Activated CD8-positive, alpha-beta memory T cell treated with anti-CD3 and anti-CD28 coated beads for 1 hour (primary cell): ENCODE measurements at places on chromosomes 4 and X.

DNA sequence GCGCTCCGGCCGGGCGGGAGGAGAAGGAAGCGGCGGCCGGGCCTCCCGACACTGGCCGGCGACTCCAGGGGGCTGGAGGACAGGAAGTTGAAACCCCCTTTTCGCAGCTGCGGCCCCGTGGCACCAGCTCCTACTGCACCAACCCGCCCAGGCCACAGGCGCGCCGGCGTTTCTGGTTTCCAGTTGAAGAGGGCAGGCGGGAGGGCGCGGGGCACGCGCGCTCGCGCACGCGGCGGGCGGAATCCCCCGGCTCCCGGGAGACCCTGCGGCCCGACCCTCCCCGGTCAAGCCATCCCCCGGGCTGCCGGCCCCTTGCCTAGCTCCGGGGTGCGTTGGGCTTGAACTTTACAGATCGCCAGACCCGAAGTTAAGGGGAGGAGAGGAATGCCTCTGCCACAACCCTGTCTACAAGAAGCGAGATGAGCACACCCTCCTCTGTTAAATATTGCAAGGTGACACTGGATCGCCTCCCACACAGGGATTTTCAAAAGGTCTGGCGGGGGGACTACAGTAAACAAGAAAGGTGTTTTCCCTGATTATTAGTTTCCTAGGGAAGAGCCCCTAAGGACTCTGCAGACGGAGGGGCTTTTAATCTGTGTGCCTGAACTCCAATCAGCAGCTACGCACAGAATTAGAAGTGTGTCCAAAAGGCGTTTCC, 1.4 kb downstream of the ELOVL6 start:
- DNase-seq = no peak

GRCh38 chr4:11748164-11748872, 319.6 kb upstream of the HS3ST1 start:
- DNase-seq = no peak

DNA sequence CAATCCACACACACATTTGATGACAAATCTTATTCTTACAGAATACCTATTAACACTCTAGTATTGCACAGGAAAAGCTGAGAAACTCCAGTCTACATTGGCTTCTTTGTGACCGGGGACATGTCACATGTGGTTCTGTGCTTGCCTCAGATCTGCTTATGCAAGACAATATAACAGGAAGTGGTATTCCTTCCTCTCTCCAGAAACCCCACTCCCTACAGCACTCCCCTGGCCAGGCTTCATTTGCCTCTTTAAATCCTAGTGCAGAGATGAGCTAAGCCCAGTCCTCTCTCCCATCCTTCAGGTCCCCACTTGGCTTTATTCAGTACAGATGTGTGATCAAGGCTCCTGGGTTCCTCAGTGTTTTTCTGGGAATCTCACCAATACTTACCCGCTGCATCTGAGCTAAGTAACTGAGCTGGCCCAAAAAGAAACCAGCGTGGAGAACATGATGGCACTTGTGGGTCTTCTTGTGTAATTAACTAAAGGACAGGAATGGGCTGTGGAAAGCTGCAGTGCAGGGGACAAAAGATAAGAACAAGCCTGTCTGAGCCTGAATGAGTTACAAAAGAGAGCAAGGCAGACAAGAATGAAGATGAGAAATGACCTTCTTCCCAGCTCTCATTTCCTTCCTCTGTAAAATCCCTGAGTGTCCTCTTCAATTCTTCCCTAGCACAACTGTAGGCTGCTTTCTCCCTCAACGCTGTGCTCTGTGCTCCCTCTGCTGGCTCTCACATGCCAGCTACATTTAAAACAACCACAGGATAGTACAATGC, 105.6 kb downstream of the HNRNPD start:
- no peak for DNase-seq

DNA sequence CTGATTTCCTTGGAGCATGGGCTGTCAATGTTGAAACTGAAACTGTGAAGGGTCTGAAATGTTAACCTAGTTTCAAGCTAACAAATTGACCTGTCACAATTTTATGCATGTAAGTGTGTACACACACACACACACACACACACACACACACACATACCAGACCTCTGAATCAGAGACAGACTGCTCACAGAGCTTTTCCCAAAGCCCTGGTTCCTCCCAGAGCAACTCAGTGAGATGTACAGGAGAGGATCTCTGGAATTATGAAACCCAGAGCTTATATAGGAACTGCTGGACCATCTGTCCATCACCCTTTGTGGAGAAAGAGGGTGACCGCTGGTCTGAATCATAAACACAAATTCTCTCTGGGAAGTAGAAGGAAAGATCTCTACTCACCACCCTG, 228.1 kb upstream of the PRPS2 start:
- DNase-seq = no peak

GRCh38 chrX:107384397-107385105, 64.9 kb upstream of the FRMPD3 start:
- DNase-seq = no peak

DNA sequence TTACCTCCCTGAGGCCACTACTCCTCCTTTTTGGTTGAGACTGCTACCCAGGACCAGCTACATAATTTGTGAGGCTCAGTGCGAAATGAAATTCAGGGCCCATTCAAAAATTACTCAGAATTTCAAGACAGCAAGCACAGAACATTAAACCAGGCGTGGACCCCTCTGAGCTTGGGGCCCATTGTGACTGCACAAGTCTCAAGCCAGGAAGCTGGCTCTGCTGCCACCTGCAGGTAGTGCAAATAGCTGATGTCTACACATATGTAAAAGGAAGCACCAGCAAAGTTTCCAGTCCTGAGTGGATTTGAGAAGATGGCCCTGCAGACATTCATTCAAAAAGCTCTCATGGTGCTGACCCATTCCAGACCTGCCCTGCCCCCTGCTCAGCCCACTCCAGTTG, 213.4 kb upstream of the LNX1 start:
- DNase-seq = no peak

DNA sequence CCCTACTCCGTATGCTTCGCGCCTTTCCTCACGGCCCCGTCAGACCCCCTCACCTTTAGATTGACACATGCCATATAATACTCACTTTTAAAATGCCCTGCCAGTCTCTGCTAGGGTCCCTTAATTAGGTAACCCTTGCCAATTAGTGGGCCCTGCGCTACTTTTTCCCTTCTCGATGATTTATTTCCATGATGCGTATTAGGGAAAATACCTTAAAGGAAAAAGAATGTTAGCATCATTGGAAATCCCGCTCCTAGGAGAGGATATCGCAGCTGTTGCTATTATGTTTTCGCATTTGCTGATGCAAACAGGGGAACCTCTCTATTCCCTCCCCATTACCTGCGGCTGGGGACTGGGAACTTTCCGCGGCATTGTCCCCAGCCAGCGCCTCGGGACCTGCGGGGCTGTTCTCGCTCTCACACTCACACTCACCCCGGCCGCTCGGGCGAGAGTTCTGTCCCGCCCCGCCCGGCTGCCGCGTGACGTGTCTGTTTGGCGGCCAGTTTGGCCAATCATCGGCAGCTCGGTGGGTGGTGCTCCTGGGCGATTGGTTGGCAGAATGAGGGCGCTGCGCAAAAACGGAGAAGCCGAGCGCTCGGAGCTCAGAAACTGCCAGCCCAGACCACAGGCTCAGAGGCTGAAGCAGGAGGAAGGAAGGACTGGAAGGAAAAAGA, at the start of gene PCDH10:
TSS of gene PCDH10 (plus strand) at position 605 of the 674 bp plus-strand sequence. CDS start 847 bp downstream, outside the sequence.
- no peak for DNase-seq

DNA sequence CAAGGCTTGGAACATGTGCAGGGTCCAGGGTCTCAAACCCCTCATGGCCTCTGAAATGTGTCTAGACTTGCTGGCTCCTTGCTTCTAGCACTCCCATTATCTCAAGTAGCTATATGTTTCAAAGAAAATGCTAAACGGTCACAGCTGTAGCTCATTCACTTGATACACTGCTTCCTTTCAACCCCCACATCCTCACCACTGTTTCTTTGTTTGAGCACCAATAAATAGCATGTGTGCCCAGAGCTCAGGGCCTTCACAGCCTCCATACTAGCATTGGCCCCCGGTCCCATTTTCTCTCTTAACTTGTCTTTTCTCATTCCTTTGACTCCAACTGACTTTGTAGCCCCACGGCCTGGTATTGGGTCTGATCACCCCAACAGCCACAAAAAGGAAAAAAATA, 801.8 kb downstream of the STIM2 start:
- no peak for DNase-seq
